Tongue (tissue), 3 donors: ENCODE measurements at places on chromosomes 3 and 15. TPM values are rescaled to one million over a fixed set of nuclear protein-coding genes. Genes with fewer than 3 reads are reported as not detected.

Gene NCBP2
- 45.7 TPM for total RNA-seq

Gene SCN11A
- 2.3 TPM for total RNA-seq

Gene CD86
- total RNA-seq: 2.5 TPM

Gene MRPL46
- total RNA-seq: 25.2 TPM

Gene PAQR5
- 0.92 TPM for total RNA-seq

Gene NR1I2
- not detected for total RNA-seq
